A172 (cell line): ENCODE measurements at places on chromosomes 2 and 18. TPM values are rescaled to one million over a fixed set of nuclear protein-coding genes. Genes with fewer than 3 reads are reported as not detected.

Gene LMAN2L
- 49.3 and 57.1 TPM in 2 replicates for total RNA-seq

Gene GEN1
- total RNA-seq, result 24.7 and 31.2 TPM in 2 replicates

Gene UGT1A10
- not detected in 2 replicates for total RNA-seq

Gene ADD2
- 47.5 and 50.5 TPM in 2 replicates for total RNA-seq

Gene LOXHD1
- total RNA-seq, result not detected in 2 replicates
